ENCODE measurements at places on chromosomes 6 and 20.

GRCh38 chr6:2061880-2062279 is 183.5 kb downstream of the GMDS start:
- no peak for DNase-seq

DNA sequence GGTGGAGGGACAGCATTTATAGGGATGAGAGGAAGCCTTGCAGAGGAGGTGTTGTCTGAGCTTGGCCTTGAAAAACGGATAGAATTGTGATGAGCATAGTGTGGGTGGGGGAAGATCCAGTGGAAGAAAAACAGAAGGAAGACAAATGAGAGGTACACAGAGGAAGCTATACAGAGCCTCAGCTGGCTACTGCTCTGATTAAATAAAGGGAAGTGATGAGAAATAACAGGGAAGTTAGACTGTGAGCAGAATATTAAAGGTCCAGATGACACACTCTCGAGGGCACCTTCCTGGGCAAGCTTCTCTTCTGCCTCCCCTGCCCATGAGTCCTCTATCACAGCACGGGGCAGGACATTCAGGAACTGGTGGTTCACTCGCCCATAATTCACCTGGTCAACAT is 182.3 kb downstream of the KIF16B start:
- DNase-seq, result no peak

DNA sequence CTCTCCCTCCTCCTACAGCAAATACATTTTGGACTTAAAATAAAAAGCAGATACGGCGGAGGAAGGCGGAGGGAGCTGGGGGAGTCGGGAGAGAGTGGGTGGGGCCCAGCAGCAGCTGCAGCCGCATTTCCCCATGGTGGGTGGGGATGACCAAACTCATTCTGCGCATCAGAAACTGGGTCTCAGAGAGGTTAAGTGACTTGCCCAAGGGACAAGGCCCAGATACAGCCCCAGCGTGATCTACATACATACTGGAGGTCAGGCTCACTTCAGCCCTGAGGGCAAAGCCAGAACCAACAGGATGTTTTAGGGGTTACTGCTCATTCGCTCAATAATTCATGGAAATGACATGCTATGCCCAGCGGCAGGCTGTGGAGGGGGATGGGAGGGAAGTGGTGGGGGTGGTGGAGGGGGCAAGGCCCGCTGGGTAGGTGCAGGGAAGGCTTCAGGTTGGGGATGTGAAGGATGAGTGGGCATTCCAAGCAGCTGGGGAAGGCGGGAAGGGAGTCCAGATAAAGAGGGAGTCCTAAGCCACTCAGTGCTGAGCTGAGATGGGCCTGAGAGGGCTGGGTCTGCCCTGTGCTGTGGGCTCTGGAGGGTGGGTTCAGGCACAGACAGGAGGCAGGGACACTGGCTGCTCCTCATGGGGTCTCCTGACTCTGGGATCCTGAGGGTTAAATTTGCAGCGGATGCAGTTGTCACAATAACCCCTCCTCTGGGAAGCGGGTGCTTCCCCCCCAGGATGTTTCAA is 31.0 kb downstream of the DLGAP4 start:
- DNase-seq, result no peak

GRCh38 chr6:133682506-133683307 is 206.2 kb upstream of the TCF21 start:
- DNase-seq, result no peak

DNA sequence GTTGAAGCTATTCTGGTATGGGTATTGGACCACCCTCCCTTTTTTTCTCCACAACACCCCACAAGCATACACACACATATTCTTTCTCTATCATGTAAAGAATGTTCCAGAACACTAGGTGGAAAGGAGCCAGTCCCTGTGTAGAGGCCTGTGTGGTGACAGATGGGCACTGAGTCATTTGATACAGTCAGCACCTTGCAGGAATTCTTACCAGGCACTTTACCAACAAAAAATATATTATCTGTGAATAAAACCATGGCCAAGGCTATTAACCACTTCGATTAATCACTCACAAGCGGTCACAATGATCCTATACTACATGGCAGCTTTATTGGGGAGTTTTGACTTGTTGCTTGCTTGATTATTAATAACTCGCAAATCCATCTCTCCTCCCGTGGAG is 149.5 kb downstream of the BFSP1 start:
- DNase-seq, result no peak

- peak; percentile 94 for DNase-seq
These were observed at the start of gene DUSP22 for GRCh38 chr6:291697-292505. Gene DUSP22 (plus strand): TSS chr6:292487. CDS start chr6:292540, 53 bp downstream.

DNA sequence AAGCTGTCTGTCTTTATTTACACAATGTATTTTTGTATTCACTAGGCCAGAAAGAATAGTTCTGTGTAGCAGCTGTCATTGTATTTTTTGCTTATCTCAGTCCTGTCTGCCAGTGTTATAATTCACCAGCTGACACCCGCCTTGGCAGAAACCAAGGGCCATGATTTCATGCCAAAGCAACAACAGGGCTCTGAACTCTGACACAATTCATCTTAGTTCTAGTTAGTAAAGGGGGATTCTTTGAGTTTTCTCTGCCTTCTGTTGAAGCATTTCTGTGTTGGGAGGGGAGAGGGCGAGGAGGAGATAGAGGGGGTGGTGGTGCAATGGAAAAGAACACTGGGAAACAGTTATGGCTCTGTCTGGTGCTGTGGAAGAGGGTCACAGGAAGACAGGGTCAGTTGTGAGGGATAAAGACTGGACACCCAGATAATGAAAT is 684.6 kb upstream of the MARCKS start:
- peak; percentile 36 for DNase-seq

GRCh38 chr6:105135907-105136430 is 43.8 kb downstream of the POPDC3 start:
- no peak for DNase-seq

DNA sequence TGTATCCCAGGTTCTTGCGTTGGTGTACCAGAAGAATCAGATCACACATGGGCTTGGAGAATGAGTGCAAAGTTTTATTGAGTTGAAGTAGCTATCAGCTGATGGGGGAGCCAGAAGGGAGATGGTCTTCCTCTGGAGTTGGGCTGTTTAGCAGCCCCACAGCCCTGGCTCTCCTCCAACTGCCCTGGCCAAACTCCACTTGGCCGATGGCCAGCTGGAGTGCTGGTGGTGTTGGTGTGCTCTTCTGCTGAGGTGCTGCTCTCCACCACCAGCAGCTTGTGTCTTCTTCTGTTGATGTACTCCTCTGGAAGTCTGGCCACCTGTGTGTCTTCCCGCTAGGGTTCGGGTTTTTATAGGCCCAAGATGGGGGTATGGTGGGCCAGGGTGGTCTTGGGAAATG is 172.8 kb downstream of the TINAG start:
- DNase-seq, result peak; percentile 4

DNA sequence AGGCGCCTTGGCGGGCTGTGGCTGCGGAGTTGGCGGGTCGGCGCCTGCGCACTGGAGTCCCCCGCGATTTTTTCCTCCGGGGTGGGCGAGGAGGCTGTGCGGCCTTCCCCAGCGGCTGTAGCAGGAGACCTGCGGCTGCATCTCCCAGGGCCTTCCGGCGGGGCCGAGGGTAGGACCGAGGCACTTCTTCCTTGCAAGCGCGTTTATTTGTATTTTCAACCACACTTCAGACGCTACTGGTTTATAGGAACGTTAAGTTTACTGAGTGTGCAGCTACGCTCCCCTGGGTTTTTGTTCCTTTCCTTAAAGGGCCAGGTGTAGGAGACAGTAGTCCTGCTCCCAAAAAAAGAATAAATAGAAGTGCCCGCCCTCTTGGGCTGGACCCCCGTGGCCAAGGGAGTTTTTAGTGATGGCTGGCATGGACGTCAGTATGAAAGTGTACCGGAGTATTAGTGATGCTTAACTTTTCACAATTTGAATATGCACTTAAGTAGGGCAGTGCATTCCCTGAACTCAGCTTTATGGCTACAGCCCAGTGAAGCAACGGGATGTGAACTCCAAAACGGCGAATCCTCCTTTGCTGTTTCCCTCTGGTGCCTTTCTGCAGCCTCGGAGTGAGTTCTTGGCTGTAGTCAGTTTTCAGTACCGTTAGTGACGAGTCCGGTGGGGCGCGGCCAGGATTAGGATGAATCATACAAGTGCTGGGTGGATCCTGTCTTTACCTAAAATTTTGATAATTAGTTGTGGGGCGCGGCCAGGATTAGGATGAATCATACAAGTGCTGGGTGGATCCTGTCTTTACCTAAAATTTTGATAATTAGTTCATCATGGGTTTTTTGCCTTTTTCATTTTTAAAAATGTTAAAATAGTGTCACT is 1.0 kb upstream of the FBXO5 start:
- peak; percentile 95 for DNase-seq

- no peak for DNase-seq
These were observed 55.3 kb downstream of the FAM50B start for GRCh38 chr6:3904518-3904917.

DNA sequence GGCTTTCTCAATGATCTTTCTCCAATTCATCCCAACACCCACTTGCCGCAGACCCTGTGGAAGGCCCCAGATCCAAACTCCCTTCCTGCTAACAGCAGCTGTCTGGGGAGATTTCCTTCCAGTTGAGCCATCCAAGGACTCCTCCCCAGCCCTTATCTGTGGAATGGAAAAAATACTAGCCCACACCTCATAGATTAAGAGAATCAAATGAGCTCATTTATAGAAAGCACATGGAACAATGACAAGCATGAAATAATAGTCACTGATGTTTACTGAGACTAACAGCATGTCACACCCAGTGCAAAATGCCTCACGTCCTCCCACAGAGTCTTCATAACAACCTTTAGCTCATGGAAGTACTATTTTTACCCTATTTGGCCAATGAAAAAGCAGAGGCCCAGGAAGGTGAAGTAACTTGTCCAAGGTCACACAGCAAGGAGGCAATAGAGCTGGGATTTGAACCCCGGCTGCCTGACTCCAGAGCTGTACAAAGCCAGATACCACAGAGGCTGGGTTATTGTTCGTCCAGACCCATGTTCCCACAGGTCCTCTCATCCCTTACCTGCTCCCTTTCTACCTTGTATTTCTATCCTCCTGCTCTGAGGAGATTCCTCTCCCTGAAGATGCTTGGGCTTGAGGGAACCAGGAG is 23.4 kb upstream of the PTGIS start:
- DNase-seq, result no peak

GRCh38 chr6:37239526-37239925 is 18.0 kb upstream of the TBC1D22B start:
- DNase-seq, result no peak

DNA sequence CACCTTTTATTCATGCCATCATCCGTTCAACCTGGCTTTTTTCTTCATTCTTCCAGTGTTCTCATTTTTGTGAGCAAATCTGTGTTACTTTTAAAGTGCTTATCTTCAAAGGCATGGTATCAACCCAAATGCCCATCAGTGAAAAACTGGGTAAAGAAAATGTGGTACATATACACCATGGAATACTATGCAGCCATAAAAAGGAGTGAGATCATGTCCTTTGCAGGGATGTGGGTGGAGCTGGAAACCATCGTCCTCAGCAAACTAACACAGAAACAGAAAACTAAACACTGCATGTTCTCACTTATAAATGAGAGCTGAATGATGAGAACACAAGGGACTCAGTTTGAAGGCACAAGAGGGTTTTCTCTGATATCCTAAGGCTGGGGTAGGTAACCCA is 130.3 kb downstream of the CCDC170 start:
- no peak for DNase-seq

DNA sequence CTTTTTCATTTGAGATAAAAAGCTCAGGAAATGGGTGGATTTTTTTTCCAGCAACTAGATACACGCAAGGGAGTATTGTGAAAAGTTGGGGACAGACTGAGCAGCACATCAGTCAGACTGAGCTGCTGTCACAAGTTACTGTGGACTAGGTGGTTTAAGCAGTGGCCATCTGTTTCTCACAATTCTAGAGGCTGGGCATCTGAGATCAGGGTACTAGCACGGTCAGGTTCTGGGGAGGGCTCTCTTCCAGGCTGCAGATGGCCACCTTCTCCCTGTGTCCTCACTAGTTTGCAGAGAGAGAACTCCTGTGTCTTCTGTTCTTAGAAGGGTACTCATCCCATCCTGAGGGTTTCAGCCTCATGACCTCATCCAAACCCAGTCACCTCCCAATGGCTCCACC is 178.3 kb downstream of the SYNDIG1 start:
- DNase-seq, result no peak

GRCh38 chr6:14711056-14711703 is 534.7 kb upstream of the JARID2 start:
- no peak for DNase-seq

DNA sequence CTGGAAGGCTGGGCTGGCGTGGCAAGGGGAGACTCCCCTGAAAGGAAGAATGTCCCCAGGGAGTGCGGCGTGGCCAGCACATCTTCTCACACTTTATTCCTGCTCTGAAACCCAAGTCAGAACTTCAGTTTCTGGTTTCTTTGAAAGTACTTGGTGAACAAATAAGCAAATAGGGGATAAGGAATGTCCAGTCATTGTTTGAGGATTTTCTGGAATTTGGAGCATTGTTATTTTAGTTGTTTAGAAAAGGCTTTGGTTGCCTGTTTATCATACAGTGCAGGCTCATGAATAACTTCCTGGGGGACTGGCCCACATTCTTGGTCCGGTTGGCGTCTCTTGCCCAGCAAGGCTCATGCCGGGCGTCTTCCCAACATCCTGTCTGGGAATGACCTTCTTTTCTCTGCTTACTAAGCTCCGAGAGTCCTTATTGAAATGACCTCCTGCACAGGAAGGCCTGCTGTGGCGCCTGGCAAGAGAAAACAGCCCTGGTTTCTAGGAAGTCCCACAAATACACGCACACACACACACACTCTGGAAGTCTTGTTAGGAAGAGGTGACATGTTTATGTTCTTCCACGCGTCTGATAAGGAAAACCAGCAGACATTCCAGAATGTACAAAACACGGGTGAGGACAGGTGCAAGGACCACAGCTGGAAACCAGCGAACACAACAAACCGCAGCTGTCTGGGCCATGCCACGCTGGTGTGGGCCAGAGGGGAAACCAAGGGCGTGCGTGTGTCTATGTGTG is 71.9 kb downstream of the TMEM170B start:
- DNase-seq, result no peak

DNA sequence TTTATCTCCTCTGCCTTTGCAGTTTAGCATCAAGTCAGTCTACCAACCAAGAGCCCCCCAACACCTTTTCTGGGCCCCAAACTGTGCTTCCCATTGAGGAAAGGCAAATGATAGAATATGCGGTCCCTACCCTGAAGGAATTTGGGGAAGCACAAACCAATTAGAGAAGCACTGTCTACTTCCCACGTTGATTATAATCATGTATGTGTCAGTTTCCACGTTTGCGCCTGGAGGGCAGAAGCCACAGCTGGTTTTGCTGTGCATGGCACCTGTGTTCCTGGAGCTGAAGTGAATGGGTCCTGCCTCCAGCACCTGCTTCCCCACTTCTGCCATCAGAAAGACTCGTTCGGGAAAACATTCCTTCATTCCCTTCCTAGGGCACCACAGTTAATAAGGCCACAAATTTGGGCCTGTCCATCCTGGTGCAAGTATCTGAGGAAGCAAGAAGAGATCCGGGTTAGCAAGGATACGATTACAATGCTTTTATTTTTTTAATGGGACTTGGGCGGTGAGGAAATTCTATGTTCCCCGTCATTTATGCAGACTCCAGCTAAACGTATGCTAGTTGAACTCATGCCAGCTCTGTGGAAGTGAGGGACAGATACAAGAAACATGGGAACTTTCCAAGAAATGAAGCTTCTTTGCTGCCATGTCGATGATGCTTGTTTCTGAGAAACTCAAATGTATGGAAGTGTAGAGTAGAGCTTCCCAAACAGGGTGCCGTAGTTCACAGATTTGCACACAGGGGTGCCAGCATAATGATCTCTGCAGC is 333.5 kb downstream of the NRN1 start:
- no peak for DNase-seq
